ENCODE measurements at places on chromosomes 11 and 22.

- no peak for DNase-seq
Observed at GRCh38 chr11:116035977-116036376, 531.8 kb upstream of the CADM1 start.

DNA sequence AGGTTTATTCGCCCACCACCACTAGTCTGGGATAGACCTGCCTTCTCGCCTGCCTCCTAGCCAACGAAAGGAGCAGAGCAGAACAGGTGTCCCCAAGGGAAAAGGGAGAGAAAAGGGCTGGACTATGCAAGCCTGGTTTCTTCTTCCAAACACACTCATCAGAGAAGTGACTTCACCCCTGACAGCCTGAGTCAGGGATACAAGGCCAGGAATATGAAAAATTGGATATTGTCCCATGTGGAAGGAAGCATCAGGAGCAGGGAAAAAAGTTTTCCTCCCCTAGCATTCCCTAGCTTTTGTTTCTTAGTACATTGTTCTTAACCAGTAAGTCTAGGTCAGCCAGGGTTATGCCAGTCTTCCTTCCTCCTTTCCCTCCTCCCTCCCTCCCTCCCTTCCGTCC, 56.9 kb upstream of the TNRC6B start:
- DNase-seq: no peak

GRCh38 chr22:19645391-19645790, 68.9 kb upstream of the SEPTIN5 start:
- no peak for DNase-seq

DNA sequence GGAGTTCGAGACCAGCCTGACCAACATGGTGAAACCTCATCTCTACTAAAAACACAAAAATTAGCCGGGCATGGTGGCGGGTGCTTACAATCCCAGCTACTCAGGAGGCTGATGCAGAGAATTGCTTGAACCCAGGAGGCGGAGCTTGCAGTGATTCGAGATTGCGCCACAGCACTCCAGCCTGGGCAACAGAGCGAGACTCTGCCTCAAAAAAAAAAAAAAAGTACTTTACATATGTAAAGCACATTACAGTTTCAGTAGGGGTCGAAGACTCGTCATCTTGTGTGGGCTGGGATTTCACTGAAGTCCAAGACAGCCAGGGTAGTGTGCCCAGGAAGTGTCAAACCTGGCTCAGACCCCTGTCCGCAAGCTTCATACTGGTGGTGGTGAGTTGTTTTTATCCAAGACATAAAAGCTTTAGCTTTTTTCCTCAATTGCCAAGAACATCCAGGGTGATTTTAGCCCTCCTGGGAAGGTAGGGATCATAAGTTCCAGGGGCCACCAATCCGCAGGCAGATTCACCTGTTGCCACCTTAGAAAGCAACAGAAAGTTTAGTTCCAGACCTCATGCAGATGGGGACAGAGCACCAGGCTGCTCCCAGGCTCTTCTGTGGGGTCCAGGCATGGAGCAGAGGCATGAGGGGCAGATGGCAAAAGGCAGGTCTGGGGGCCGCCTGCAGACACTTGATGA, 21.6 kb upstream of the ADORA2A start:
- DNase-seq: no peak

DNA sequence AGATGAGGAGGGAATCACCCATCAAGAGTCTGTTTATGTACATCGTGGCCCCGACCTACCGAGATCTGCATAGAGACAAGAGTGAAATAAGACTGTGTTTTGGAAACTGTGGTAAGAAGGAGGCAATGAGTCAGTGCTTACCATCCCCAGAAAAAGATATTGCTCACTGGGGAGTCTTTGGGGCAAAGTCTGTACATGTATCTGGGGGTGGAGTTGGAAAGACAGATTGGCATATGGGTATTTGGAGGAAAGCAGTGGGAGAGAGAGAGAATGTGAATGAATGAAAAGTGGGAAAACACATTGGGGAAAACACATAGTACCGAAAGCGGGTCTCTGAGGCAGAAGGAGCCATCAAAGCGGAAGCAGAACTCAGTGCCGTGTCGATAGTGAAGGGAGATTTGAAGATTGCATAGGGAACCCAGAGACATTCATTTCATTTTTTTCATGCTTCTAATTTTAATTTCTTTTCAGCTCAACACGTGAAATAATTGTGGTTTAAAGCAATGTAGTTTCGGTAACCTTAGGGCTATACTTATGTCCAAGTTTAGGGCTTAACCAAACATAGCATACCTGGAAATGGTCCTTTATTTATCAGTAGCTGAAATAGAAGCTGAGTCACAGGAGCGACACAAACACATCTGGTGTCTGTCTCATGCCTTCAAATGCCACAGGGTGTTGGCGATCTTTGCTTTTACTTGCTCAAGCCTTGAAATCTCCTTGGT, 98.6 kb upstream of the CD44 start:
- DNase-seq: no peak

DNA sequence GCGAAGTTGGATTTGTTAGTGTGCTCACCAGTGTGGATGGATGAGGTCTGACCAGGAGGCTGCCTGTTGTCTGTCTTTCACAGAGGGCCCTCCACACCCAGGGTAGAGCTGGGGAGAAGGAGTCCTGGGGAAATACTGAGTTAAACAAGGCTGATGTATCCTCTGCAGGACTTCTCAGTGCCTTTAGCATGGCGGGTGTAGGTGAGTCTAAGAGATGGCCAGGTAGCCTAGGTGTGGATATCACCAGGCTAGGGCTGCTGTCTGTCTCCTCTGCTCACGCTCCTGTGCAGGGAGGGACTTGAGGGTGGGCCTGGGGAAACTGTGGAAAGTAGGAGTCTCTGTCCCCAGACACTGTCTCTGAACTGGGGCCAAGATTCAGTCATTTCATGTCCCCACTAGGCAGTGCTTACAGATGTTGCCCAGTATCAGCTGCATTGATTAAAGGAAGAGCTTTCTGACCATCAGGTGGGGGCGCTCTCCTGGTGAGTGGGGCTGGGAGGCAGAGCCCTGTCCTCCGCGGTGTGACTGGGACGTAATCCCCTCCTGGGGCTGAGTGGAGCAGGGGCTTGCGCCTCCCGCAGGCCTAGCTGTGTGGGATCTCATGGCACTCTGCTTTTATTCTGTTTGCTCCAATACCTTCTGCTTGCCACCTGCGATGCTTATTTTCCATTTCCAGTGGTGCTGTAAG, 35.5 kb upstream of the CCDC188 start:
- no peak for DNase-seq

GRCh38 chr11:124094731-124095130, 20.5 kb upstream of the VWA5A start:
- no peak for DNase-seq

- DNase-seq: no peak
Observed at GRCh38 chr22:31122532-31123291, at the start of gene INPP5J. TSS of gene INPP5J (plus strand) at chr22:31122966. CDS start at chr22:31123015, 49 bp downstream.

- no peak for DNase-seq
Observed at GRCh38 chr22:49419661-49420060, 408.0 kb downstream of the BRD1 start.

- DNase-seq: no peak
Observed at GRCh38 chr11:79212741-79213190, 228.1 kb downstream of the TENM4 start.

DNA sequence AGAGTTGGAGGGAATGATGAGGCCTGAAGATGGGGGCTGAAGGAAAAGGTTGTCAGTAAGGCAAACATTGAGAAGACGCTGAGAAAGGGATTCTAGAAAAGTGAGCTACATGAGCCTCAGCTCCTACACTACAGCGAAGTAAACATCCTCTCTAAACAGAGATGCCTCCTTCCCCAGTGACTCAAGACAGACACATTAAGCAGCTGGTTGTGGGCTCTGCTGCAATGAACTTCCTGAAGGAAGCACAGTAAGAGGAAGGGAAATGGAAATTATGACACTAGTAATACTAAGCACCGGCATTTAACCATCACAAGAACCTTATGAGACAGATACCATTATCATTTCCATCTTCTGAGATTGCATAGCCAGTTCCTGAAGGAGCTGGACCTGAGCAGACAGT, 190.5 kb downstream of the C11orf87 start:
- DNase-seq: no peak

GRCh38 chr22:26430600-26430999, 1.5 kb downstream of the ASPHD2 start:
- no peak for DNase-seq

GRCh38 chr11:102589047-102589459, 36.1 kb downstream of the MMP20 start:
- no peak for DNase-seq

- no peak for DNase-seq
Observed at GRCh38 chr22:43277987-43278601, 65.1 kb downstream of the SCUBE1 start.

GRCh38 chr22:35804421-35804820, 86.7 kb downstream of the APOL5 start:
- DNase-seq: no peak

- DNase-seq: no peak
Observed at GRCh38 chr11:22807391-22807790, 22.2 kb downstream of the SVIP start.

DNA sequence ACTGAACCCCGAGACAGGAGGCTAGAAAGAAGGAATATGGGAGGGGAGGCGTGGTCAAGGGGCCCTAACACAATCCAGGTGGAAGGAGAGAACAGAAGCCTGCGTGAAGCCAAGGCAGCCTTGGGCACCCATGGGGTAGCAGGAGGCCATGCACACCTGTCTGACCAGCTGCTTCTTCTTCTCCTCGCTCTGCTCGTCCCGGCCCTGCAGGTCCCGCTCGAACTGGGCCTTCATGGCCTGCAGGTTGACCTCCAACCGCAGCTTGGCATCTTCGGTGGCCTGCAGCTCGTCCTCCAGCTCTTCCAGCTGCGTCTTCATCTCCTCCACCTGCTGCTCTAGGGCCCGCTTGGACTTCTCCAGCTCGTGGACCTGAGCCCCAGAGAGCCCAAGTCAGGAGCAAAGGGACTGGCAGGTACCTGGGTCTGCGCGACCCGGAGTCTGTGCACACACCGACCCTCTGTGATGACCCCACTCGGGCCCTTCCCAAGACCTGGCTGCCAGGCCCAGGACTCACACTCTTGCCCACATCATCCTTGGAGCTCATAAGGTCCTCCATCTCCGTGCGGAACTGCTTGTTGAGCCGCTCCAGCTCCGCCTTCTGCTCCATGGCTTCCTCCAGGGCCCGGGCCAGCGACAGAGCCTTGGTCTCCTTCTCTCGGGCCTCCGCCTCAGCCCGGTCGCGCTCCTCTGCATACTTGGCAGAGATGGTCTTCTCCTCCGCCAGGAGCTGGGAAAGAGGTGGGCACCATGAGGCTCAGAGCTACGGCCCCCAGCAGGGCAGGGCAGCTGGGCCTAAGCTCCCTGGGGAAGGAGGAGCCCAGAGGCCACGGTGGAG, 35.9 kb downstream of the APOL1 start:
- DNase-seq: no peak
